ENCODE measurements at places on chromosomes 16 and 17.

GRCh38 chr17:34703533-34703932 is 124.2 kb downstream of the TMEM132E start:
- DNase-seq = no peak

DNA sequence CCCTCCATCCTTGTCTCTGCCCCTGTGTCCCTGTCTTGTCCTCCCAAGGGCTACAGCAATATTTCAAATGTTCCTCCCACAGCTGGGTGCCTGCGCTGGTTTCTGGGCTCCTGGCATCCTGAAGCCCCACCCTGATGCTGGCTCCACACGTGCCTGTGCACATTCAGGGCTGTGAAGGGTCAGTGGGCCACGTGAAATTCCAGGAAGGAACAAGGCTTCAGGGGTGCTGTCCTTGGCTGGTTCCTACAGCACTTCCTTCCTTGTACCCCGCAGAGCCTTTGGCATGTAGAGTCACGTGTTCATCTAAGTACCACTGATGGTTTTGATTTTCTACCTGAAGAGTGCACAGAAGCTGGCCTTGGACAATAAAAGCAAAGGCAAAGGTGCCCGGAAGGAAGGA is 57.7 kb upstream of the NLK start:
- DNase-seq = no peak

DNA sequence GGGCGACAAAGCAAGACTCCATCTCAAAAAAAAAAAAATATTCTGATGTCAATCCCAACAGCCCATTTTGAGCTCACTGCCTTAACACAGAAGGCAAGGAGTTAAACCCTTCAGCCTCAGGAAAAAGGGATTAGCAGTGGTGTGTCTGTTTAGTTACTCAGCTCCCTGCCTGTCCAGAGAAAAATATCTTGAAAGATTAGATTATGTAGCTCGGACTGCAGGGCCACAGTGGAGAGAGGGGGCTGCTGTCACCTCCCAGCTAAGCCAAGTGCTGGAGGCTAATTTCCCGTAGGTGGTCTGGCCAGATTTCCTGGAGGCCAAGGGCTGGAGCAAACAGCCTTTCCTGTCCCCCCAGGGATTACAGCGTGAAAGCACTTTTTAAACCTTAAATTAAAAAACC is 50.3 kb downstream of the C16orf95 start:
- no peak for DNase-seq

DNA sequence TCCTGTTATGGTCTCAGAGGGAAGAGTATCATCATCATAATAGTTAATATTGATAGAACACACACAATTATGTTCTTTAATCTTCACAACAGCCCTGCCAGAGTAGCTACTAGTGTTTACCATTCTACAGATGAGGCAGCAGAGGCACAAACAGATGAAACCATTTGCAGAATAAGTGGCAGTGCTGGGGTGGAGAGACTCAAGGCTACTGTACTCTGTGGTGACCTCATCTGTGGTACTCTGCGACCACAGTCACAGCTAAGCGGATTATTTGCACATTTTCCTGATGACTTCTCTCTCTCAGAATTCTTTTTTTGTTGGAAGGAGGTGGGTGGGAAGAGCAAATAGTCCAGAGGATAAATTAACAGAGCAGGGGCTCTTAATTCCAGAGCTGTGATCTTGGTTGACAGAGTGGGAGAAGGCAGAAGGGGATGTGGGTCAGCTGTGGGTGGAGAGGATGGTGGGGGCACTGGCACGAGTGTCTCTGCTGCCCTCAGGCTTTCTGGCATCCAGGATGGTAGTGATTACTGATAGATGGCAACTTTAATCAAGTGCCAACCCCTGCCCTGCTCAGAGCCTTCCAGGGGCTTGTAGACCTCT is 41.8 kb downstream of the MRM1 start:
- DNase-seq = no peak

DNA sequence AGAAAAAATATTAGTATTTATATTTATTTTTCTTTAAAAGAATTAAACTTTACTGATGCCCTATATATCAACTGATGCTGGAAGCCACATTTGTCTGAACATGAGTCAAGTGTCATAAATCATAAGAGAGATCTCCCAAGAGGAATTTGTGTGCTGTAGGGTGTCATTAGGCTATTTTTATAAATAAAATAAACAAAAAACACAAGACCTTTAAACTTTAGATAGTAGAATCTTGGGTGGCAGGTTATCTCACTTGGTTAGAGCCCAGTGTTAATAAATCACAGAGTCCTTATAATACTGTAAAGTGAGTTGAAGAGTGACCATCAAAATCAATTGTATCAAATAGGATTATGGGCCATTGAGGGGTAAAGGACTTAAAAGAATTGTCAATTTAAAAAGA is 21.3 kb upstream of the CPD start:
- DNase-seq = no peak

DNA sequence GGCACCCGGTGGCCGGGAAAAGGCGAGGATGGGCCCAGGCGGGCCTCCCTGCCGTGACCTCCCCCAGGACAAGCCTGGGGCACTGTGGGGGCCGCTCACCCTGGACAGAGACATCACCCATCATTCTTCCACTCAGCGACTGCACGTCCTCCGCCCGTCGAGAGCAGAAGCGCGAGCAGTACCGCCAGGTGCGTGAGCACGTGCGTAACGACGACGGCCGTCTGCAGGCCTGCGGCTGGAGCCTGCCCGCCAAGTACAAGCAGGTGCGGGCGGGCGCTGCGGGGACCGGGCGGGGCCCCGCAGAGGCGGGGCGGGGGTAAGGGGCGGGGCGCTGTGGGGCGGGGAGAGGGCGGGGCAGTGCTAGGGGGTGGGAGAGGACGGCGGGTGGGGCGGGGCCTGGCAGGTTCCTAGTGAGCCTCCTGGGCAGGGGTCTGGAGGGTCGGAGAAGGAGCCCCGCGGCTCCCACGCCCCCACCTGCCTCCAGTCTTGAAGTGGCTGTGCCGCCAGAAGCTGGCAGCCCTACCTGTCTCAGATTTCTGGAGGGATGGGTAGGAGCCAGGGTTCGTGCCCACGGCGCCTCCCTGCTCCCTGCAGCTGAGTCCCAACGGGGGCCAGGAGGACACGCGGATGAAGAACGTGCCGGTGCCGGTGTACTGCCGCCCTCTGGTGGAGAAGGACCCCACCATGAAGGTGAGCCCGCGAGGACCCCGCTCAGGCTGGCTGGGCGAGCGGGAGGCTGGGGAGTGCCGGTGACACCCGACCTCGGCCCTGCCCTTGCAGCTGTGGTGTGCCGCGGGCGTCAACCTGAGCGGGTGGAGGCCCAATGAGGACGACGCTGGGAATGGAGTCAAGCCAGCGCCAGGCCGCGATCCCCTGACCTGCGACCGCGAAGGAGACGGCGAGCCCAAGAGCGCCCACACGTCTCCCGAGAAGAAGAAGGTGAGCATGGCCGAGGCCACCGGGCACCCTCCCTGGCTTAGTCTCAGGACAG is 7.5 kb downstream of the NME3 start:
- no peak for DNase-seq
